ENCODE measurements at places on chromosomes 1 and 21.

- DNase-seq: no peak
Measured at GRCh38 chr1:15008783-15009729, 144.5 kb upstream of the TMEM51 start.

- no peak for DNase-seq
Measured at GRCh38 chr21:18603261-18603660, 199.7 kb upstream of the TMPRSS15 start.

DNA sequence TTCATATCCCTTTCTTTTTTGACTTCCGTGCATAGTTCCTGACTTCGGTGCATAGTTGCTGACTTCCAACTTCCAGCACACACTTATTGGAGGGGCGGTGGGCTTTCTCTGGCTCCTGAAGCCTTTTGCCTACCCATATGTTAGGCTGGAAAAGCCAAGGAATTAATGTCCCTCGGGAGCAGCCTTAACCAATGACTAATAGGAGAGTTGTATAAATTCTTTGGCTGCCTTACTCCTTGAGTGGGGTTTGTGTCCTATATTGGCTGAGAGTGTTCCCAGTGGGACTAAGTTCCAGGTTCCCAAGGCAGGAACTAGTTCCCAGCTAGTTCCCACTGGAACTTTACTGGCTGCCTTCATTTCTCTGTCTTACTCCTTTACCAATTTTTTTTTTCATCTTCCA lies 105.7 kb downstream of the ZNF326 start:
- no peak for DNase-seq

GRCh38 chr1:10267921-10268320 lies 57.6 kb downstream of the KIF1B start:
- DNase-seq: no peak

DNA sequence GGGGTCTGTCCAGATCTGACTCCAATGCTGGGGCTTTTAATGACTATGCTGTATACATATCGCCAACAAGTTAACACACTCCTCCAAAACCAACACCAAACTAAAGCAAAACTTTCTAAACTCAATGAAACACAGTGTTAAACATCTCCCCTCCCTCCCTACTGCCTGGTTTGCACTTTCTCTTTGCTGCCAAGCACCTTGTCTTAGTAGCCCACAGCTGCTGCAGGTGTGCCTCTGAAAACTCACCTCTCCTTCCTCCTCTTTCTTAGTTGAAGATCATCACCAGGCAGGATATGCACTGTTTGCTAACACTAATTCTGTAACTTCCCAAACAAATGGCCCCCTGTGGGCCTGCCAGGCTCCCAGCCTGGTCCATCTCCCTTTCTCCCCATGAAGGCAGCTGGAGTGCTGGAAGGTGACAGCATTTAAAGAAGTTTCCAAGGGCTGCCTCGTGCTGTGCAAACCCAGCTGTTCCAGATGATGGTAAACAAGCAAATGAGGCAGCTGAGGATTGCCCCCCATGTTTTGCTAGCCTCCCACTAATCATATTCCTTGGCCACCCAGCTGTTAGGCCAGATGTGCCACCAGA lies 213.7 kb downstream of the ASTN1 start:
- DNase-seq: no peak

DNA sequence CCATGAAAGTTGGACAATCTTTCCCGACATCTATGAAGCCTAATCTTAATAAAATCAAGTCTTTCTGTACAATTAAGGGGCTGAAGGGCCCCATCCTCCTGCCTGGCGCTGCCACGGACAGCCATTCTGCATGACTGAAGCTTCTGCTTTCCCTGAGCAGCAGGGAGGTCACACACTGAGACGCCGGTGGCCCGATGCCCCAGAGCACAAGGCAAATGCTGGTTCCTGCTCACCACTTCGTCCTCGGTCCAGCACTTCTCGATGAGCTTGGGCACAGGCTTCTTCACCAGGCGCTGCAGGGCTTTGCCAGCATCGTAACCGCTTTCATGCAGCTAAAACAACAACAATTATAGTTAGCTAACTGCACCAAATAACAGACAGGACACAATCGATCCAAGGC lies 147.8 kb downstream of the SLC45A1 start:
- no peak for DNase-seq

DNA sequence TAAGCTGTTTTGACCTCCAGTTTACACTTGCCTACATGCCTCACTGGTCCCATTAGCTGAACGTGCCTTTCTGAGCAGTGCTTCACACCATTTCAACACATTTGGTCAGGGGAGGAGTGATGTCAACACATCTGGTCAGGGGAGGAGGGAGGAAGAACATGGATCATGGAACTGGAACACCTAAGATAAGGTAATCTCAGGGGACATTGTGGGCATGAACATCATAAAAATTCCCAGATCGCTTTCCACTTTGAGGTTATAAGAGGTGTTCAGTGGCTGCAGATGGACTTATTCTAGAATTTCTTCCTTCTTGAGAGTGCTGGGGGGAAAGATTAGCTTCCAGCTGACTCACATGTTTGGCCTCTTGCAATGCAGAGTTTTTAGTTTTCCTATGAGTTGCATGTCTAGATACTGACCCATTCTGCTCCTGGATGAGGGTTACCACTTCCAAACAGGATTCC lies 2.0 kb downstream of the QSOX1 start:
- DNase-seq: no peak

DNA sequence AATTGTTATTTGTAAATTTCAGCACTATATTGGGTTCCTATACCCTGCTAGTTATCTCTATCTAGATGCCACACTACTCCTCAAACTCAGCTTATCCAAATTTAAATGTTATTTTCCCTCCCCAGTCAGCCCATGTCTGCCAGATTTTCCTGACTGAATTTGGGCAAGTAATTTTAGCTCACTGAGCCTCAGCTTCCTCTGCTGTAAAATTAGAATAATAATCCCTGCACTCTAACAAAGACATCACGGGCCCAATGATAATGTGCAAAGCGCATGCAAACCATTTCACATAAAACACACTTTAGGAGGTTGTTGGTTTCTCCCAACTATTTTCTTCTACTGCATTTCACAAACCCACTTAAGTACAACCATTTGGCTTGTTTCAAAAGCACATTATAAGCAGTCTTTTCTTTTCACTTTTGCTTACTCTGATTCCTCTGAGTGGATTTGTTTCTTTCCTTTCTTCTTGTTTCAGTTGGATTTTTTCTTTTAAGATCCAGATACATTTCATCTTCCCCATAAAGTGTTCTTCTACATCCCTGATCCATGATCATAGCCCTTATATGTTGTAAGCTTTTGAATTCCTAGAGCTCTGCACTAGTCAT lies 152.8 kb upstream of the DPT start:
- DNase-seq: no peak

GRCh38 chr1:49213301-49213700 lies 436.6 kb upstream of the BEND5 start:
- DNase-seq: no peak

GRCh38 chr21:44697811-44698734 lies 1.1 kb downstream of the KRTAP10-12 start:
- no peak for DNase-seq

GRCh38 chr1:205068001-205068400 lies 16.3 kb downstream of the TMEM81 start:
- no peak for DNase-seq

DNA sequence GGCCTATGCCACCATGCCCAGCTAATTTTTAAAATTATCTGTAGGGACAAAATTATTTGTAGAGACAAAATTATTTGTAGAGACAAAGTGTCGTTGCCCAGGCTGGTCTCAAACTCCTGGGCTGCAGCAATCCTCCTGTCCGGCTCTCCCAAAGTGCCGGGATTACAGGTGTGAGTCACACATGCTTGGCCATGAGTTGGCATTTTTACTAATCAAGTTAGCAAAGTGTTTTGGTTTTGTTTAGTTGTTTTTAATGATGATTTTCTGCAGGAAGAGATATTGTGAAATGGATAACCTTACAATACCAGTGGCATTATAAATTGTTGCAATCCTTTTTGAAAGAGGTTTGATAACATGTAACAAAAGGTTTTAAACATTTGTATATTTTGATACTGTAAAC lies 65.3 kb upstream of the MAGI3 start:
- no peak for DNase-seq

- no peak for DNase-seq
Measured at GRCh38 chr1:43311521-43311920, 10.7 kb downstream of the TIE1 start.

DNA sequence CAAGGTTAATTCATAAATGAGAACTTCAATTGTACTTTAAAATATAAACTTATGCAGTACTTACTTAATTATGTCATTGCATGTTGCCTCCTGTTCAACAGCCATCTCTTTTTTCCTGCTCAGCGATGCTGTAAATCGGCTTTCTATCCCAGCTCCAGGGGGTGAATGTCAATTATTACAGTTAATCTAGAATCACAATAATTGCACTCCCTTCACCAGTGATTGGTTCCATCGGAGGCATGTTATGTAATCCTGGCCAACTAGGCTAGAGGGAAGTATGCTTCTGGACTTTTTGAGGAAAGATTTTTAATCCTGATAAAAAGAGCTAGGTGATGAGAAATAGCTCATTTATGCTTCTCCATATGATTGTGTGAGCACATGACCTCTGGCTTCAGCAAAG lies 53.8 kb upstream of the SGIP1 start:
- no peak for DNase-seq

DNA sequence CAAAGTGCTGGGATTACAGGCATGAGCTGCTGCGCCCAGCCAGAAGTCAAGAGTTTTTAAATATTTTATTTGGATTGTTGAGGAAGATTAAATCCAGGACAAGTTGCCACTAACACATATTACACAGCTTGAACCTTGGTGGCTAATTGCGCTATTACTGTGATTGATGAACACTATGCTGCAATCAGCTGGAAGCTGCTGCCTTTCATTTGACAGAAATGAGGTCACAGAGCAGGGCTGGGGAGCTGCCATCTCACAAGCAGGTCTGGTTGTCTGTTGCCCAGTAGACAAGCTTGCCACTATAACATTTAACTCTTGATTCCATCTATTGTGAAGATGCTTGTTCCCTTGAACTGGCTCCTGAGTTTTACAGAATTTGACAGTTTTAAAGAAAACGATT lies 37.4 kb upstream of the NRDC start:
- no peak for DNase-seq

DNA sequence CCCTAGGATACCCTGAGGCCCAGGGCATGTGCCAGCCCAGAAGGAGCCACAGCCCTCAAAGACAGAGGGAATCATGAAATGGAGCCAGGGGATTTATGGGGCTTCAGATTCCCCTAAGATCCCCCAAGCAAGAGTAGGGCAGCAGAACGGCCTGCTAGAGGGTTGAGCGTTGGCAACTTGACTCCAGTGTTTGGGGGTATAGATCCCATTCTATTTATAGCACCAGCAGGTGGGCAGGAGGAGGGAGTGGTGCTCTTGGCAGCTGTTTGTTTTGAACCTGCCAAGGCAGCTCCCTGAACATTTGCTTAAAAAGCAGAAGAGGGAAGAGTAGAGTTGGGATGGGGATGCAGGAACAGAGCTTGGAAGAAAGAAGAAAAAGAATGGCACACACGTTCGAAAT lies 33.7 kb downstream of the GLUL start:
- DNase-seq: no peak

- no peak for DNase-seq
Measured at GRCh38 chr21:25834381-25834780, 99.6 kb downstream of the GABPA start.

- DNase-seq: no peak
Measured at GRCh38 chr1:216836316-216836715, 113.1 kb upstream of the ESRRG start.

- no peak for DNase-seq
Measured at GRCh38 chr1:206508130-206508889, 979 bp downstream of the RASSF5 start.

GRCh38 chr1:88009916-88010315 lies 674.2 kb upstream of the PKN2 start:
- DNase-seq: no peak

DNA sequence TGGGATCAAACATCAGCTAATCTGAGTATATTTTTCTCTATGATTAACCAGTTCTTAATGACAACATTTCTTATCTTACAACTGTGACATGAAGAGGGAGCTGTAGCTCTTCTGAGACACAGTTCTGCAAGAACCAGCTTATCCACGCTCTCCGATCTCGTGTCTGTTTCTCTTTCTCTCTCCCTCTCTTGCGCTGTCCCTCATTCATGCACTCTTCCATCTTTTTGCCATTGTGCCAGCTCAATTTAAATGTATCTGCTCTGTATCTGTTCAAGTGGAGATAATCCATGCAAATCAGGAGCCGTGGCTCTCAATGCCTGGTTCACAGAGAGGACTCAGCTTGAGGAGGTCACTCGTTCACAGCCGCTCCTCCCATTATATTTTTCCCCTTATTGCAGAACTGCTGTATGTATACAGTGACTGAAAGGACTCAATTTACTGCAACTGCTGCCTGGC lies 494.7 kb upstream of the ADGRL2 start:
- DNase-seq: peak; percentile 1

DNA sequence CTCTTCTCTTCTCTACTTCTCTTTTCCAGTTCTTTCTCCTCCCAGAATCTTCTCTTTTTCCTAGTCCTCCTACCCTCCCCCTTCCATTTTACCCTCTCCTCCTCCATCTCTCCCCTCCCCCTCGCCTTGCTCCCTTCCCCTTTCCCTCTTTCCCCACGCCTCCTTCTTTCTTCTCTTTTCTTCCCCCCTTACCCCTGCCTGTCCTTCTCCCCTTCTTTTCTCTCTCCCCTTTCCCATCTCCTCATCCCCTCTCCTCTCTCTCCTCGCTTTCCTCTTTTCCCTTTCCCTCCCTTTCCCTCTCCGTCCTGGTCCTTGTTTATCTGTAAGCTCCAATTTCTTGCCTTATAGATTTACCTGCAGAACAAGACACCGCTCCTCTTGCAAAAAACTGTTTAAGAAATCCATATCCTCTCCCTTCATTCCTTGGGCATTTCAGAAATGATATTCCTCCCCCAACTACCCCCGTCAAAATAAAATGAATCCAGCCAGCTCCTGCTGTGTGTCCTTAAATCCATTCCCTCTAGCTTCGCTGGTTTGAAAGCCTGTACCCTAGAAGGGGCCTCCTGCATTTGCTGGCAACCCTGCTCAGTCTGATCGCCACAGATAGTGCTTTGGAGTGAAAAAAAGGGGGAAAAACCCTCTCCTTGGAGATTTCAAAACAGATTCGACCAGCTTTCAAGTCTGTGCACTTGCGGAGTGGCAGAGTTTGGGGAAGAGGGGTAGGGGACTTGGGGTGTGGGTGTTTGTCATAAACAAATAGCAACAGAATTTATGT lies 89.4 kb downstream of the PAPPA2 start:
- DNase-seq: no peak

DNA sequence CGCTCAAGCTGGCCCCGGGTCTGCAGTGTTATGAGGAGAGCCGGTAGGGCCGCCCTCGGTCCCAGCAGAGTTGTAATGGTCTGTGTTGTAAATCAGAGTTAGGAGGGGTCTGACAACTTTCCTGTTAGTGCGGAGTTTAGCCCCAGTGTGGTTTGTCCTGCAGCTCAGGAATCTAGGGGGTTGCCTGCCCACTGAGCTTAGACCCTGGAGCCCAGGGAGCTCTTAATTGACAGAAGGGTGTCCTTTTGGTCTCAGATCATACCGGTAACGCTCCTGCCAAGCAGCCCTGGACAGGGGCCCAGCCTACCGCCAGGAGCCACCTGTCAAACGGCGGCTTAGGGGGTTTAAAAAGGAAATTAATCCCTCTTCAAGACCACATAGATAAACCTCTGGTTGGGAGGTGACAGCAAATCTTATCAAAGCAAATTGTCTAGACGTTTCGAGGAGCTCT lies 164.4 kb downstream of the DYRK1A start:
- no peak for DNase-seq

GRCh38 chr1:2777424-2778219 lies 23.9 kb downstream of the TTC34 start:
- no peak for DNase-seq

GRCh38 chr1:101484689-101485338 lies 248.0 kb downstream of the S1PR1 start:
- no peak for DNase-seq

Measured in Jurkat, Clone E6-1 (cell line).